Keratinocyte (primary cell): ENCODE measurements at places on chromosomes 7 and 10.

- H3K4me3 ChIP-seq: no peak overlapping the region
- no peak for DNase-seq
- H3K27me3 ChIP-seq: no peaks in the 10 kb centered on the region
Observed at GRCh38 chr10:54796881-54797280, 4.2 kb downstream of the PCDH15 start.

DNA sequence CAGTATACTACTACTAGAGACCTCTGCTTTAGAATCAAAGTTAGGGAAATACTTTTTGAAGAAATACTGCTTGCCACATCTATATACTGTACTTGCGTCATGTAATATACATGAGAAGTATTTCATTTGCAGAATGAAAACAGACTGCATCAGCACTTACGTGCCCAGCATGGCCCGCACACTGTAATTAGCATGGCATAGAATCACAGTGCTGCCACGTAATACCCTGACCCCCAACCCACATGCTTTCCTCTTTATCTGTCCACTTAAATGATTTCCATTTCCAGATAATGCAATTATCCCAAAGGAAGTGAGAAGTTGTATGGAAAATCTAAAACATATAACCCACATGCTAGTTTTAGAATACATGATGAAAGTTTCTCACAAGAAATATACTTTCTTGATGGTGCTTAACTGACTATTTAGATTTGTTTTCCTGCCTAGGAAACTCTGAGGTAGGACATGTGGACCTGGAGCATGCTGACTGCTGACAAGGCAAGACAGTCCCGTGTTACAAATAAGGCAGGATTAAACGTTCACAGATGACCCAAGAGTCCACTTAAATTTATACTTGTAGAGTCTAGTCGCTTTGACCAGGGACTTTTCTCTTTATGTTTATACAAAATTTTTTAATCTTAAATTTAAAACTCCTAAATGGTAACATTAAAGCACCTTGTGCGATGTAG lies 12.6 kb downstream of the USP6NL start:
- no peak overlapping the region for H3K27ac ChIP-seq
- H3K36me3 ChIP-seq: no peaks in the 10 kb centered on the region
- H3K27me3 ChIP-seq: no peaks in the 10 kb centered on the region
- H3K4me3 ChIP-seq: no peak overlapping the region
- no peaks in the 10 kb centered on the region for H3K4me1 ChIP-seq

GRCh38 chr10:90865401-90865800 lies 6.4 kb upstream of the RPP30 start:
- H3K4me3 ChIP-seq: no peak overlapping the region
- H3K36me3 ChIP-seq: no peaks in the 10 kb centered on the region
- no peaks in the 10 kb centered on the region for H3K27me3 ChIP-seq
- DNase-seq: no peak
- H3K4me1 ChIP-seq: no peaks in the 10 kb centered on the region

DNA sequence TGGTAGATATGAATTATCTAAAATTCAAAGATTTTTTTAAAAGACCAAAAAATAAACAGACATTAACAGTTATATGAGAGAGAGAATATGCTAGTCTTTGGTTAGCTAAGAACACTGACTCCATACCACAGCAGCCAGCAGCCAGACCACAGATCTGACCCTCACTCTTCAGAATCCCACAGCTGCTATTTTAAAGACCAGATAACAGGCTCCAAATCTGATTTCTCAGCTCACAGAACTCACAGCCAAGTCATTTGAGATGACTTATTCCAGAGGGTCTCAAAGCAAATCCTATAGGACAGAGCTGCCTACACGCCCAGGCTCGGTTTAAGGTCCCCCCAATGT lies 20.4 kb downstream of the NUDCD3 start:
- no peak for DNase-seq
- H3K36me3 ChIP-seq: peaks cover 28% of the 10 kb centered on the region
- H3K27ac ChIP-seq: no peak overlapping the region
- H3K4me3 ChIP-seq: no peak overlapping the region
- H3K27me3 ChIP-seq: no peaks in the 10 kb centered on the region

- H3K4me1 ChIP-seq: peaks cover 32% of the 10 kb centered on the region
- peak overlapping the region; percentile 68 for H3K4me3 ChIP-seq
- no peak overlapping the region for H3K27ac ChIP-seq
- no peaks in the 10 kb centered on the region for H3K36me3 ChIP-seq
- no peaks in the 10 kb centered on the region for H3K27me3 ChIP-seq
Observed at GRCh38 chr10:91887272-91888076, 21.8 kb downstream of the FGFBP3 start.

DNA sequence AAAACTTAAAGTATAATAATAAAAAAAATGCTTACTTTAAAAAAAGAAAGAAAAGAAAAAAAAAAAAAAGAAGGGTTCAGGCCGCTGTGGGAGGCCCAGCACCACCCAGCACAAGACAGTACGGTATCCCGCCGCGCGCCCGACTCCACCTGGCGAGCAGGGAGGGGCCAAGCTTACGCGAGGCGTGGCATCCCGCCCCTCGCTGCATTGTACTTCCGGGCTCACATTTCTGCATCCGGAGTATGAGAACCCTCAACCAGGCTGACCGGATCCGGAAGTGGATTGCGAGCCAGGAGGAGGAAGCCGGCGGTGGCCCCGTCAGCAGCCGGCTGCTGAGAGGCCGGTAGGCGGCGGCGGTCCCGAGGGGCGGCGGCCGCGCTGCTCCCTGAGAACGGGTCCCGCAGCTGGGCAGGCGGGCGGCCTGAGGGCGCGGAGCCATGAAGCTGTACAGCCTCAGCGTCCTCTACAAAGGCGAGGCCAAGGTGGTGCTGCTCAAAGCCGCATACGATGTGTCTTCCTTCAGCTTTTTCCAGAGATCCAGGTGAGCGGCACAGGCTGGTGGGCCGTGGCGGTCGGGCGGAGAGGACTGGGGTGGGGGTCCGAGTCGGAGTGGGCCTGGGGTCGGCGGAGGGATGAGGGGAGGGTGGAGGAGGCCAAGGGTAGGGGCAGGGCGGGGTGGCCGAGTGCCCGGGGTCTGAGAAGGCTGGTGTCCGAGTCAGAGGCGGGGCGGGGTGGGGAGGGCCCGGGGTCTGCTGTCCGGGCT lies at the start of gene YKT6:
Gene YKT6 (plus strand): TSS at position 280 of the 763 bp plus-strand sequence. CDS start 158 bp downstream, at position 438.
- peak within 1 kb of the TSS; percentile 100 for H3K4me3 ChIP-seq
- peak; percentile 79 for DNase-seq
- peaks cover 8% of the 10 kb centered on the region for H3K4me1 ChIP-seq
- H3K27ac ChIP-seq: peak within 1 kb of the TSS; percentile 71
- no peaks in the 10 kb centered on the region for H3K27me3 ChIP-seq

DNA sequence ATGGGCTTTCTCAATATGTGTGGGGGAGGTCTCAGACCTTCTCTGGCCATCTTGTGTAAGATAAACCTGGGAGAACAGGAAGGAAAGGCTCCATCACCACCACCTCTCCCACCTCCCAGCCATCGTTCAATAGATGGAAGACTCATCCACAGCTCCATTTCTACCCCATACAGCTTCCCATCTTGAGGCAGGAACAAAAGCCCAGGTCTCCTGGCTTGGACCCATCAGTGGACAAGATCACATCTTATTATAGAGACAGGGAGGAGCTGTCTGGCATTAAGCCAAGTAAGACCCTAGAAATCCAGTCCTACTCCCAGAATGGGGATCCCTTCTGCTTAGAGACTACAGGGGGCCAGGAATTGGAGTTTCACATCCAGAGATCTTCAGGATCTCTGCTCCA lies 150.3 kb downstream of the GFRA1 start:
- H3K4me3 ChIP-seq: no peak overlapping the region
- peaks cover 4% of the 10 kb centered on the region for H3K4me1 ChIP-seq
- H3K27ac ChIP-seq: no peak overlapping the region

- no peaks in the 10 kb centered on the region for H3K4me1 ChIP-seq
- H3K27ac ChIP-seq: no peak overlapping the region
- no peak overlapping the region for H3K4me3 ChIP-seq
- no peaks in the 10 kb centered on the region for H3K27me3 ChIP-seq
- H3K36me3 ChIP-seq: no peaks in the 10 kb centered on the region
Observed at GRCh38 chr7:114653364-114654088, 238.9 kb downstream of the FOXP2 start.

- DNase-seq: no peak
- H3K27ac ChIP-seq: peak overlapping the region; percentile 83
- H3K4me3 ChIP-seq: no peak overlapping the region
- H3K4me1 ChIP-seq: peaks cover 19% of the 10 kb centered on the region
- no peaks in the 10 kb centered on the region for H3K27me3 ChIP-seq
Observed at GRCh38 chr7:13880789-13881188, 108.7 kb downstream of the ETV1 start.

- H3K36me3 ChIP-seq: peaks cover 2% of the 10 kb centered on the region
- H3K27ac ChIP-seq: no peak overlapping the region
- DNase-seq: no peak
- no peaks in the 10 kb centered on the region for H3K27me3 ChIP-seq
Observed at GRCh38 chr10:22548344-22548743, 166.0 kb downstream of the PIP4K2A start.

- peaks cover 89% of the 10 kb centered on the region for H3K4me1 ChIP-seq
- DNase-seq: no peak
- peaks cover 57% of the 10 kb centered on the region for H3K36me3 ChIP-seq
- no peak overlapping the region for H3K4me3 ChIP-seq
- no peaks in the 10 kb centered on the region for H3K27me3 ChIP-seq
Observed at GRCh38 chr10:103713676-103714075, 141.7 kb downstream of the SH3PXD2A start.

- H3K4me3 ChIP-seq: peak overlapping the region; percentile 41
- no peaks in the 10 kb centered on the region for H3K27me3 ChIP-seq
- H3K36me3 ChIP-seq: no peaks in the 10 kb centered on the region
- no peak for DNase-seq
Observed at GRCh38 chr10:63554657-63555056, 33.5 kb downstream of the REEP3 start.

DNA sequence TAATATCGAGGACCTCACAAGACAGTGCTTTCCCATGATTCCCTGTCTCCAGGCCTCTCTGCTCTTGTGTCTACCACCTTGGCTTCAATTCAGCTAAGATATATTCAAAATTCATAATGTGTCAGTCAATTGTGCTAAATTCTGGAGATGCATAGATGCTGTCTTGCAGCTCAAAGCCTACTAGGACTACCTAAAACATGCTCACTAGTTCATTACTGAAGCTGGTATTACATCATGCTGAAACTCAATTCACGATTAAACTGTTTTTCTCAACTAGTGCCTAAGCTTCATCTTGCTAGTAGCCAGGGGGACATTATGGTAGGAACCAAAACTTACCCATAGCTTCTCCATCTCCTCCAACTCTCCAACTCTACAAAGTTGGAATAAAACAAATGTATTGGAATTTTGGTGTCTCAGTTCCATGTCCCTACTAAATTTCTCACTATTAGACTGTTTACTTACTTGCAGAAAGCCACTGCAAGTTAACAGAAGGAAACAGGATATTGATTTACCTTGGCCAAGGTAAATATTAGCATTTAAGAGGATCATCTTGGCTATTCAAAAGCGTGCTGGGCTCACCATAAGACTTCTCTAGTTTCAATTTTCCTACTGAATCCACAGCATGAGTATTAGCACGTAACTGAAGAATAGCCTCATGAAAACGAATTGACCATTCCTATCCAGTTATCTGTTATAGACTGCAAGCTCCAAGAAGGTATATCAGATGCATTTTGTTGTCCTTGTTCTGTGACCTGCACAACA lies 53.6 kb downstream of the CREB3L2 start:
- no peaks in the 10 kb centered on the region for H3K36me3 ChIP-seq
- H3K4me3 ChIP-seq: no peak overlapping the region
- no peaks in the 10 kb centered on the region for H3K27me3 ChIP-seq
- no peak for DNase-seq
- no peaks in the 10 kb centered on the region for H3K4me1 ChIP-seq

GRCh38 chr10:101135141-101136006 lies 4.3 kb downstream of the TLX1 start:
- H3K27me3 ChIP-seq: peaks cover 100% of the 10 kb centered on the region
- peaks cover 16% of the 10 kb centered on the region for H3K4me1 ChIP-seq
- H3K4me3 ChIP-seq: no peak overlapping the region

DNA sequence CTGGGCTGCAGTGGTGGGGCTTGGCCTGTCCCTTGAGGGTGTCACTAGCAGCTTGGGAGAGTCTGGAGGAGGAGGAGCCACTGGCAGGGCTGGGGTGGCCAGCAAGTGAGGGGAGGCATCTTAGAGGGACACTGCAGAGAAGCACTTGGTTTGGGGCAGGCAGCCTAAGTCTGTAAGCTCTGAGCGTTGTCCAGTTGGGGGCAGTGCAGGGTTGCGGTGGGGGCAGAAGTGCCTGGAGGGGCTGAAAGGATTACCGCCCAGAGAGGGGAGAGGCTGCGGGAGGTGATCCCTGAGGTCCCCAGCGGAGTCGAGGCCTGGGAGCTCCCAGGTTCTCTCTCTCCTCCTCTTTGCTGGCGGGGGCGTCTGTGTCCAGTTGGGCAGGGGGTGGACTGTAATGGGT lies 7.4 kb downstream of the ADCYAP1R1 start:
- H3K4me3 ChIP-seq: no peak overlapping the region
- DNase-seq: no peak
- no peaks in the 10 kb centered on the region for H3K36me3 ChIP-seq
- peaks cover 23% of the 10 kb centered on the region for H3K27me3 ChIP-seq

DNA sequence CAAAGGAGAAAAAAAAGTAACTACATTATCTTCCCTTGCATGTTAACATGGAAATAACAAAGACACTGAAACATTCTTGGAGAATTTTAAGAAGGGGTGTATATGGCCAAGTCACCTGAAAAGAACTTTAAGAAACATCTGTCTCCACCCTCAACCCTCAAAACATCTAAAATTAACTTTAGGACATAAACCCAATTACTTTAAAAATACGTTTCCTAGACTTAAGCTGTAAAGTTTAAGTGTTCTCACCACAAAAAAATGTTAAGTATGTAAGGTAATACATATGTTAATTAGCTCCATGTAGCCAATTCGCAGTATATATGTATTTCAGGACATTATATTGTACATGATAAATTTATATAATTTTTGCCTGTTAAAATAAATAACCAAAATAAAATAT lies 71.1 kb upstream of the GLCCI1 start:
- H3K4me1 ChIP-seq: peaks cover 7% of the 10 kb centered on the region
- no peaks in the 10 kb centered on the region for H3K27me3 ChIP-seq
- H3K27ac ChIP-seq: no peak overlapping the region
- no peak for DNase-seq
- no peaks in the 10 kb centered on the region for H3K36me3 ChIP-seq
- H3K4me3 ChIP-seq: no peak overlapping the region

- no peak overlapping the region for H3K4me3 ChIP-seq
- no peak for DNase-seq
- no peaks in the 10 kb centered on the region for H3K27me3 ChIP-seq
- no peak overlapping the region for H3K27ac ChIP-seq
Observed at GRCh38 chr7:80703272-80703671, 64.8 kb downstream of the CD36 start.

GRCh38 chr10:95176101-95176500 lies 17.9 kb upstream of the ACSM6 start:
- H3K4me1 ChIP-seq: peaks cover 5% of the 10 kb centered on the region
- no peak overlapping the region for H3K4me3 ChIP-seq
- no peak overlapping the region for H3K27ac ChIP-seq
- DNase-seq: no peak
- no peaks in the 10 kb centered on the region for H3K36me3 ChIP-seq
- no peaks in the 10 kb centered on the region for H3K27me3 ChIP-seq
